ENCODE measurements at places on chromosomes 2 and 18.

DNA sequence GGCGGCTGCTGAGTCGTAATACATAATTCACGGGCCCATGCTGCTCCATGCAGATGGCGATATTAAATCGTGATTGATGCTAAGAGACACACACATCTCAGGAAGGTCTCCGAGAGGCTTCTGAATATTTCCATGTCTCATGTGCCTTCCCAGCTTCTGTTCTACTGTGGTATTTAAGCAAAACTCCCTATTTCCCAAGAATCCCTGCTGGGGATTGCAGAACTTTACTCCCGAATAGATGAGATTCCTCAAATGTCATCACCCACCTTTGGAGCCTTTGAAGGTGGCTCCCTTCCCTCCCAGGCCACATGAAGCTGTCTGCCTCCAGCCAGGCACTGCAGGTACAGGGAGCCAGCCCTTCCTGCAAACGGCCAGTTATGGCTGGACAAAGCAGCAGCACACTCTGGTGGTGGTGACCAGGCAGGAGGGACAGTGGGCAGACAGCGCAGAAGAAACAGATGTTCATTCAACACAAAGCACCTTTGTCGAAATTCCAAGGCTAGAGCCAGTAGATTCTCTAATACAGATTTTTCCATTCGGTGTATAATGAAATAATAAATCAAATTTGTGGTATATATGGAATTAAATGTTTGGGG is 14.1 kb downstream of the NRP2 start:
- peaks cover 2% of the 10 kb centered on the region for H3K36me3 ChIP-seq
- H3K4me1 ChIP-seq: no peaks in the 10 kb centered on the region
- no peak overlapping the region for H3K4me3 ChIP-seq
- DNase-seq: no peak

- no peak overlapping the region for H3K4me3 ChIP-seq
- H3K27ac ChIP-seq: no peak overlapping the region
- no peaks in the 10 kb centered on the region for H3K36me3 ChIP-seq
- no peaks in the 10 kb centered on the region for H3K27me3 ChIP-seq
- no peak for DNase-seq
Observed at GRCh38 chr2:65775839-65776238, 343.4 kb upstream of the SPRED2 start.

GRCh38 chr2:30710016-30710415 is 97.2 kb downstream of the CAPN13 start:
- peaks cover 4% of the 10 kb centered on the region for H3K4me1 ChIP-seq
- no peaks in the 10 kb centered on the region for H3K27me3 ChIP-seq
- no peak for DNase-seq
- peaks cover 5% of the 10 kb centered on the region for H3K36me3 ChIP-seq
- H3K4me3 ChIP-seq: no peak overlapping the region

GRCh38 chr2:234341306-234341985 is 155.4 kb downstream of the ARL4C start:
- no peak overlapping the region for H3K27ac ChIP-seq
- no peaks in the 10 kb centered on the region for H3K27me3 ChIP-seq
- no peak for DNase-seq
- H3K4me3 ChIP-seq: no peak overlapping the region
- peaks cover 18% of the 10 kb centered on the region for H3K4me1 ChIP-seq
- H3K36me3 ChIP-seq: no peaks in the 10 kb centered on the region

GRCh38 chr18:26657631-26658581 is 109.6 kb upstream of the KCTD1 start:
- no peak for DNase-seq
- H3K4me1 ChIP-seq: peaks cover 5% of the 10 kb centered on the region
- H3K4me3 ChIP-seq: peak overlapping the region; percentile 57
- no peaks in the 10 kb centered on the region for H3K36me3 ChIP-seq
- peaks cover 52% of the 10 kb centered on the region for H3K27me3 ChIP-seq
- H3K27ac ChIP-seq: no peak overlapping the region

- no peak overlapping the region for H3K27ac ChIP-seq
- no peaks in the 10 kb centered on the region for H3K4me1 ChIP-seq
- H3K27me3 ChIP-seq: no peaks in the 10 kb centered on the region
- no peak overlapping the region for H3K4me3 ChIP-seq
- no peaks in the 10 kb centered on the region for H3K36me3 ChIP-seq
- no peak for DNase-seq
Observed at GRCh38 chr2:48569433-48569832, 39.5 kb downstream of the STON1 start.

- no peak overlapping the region for H3K27ac ChIP-seq
- peaks cover 2% of the 10 kb centered on the region for H3K4me1 ChIP-seq
- no peak overlapping the region for H3K4me3 ChIP-seq
- peaks cover 69% of the 10 kb centered on the region for H3K27me3 ChIP-seq
- DNase-seq: no peak
Observed at GRCh38 chr2:23622966-23623675, 238.1 kb downstream of the KLHL29 start.
